ENCODE measurements at places on chromosomes 2 and 18. TPM values are rescaled to one million over a fixed set of nuclear protein-coding genes. Genes with fewer than 3 reads are reported as not detected.

LOXL3 gene
- polyA plus RNA-seq = 21.8 TPM

NOL4 gene
- not detected for polyA plus RNA-seq

QPCT gene
- 1.9 TPM for polyA plus RNA-seq

DNA sequence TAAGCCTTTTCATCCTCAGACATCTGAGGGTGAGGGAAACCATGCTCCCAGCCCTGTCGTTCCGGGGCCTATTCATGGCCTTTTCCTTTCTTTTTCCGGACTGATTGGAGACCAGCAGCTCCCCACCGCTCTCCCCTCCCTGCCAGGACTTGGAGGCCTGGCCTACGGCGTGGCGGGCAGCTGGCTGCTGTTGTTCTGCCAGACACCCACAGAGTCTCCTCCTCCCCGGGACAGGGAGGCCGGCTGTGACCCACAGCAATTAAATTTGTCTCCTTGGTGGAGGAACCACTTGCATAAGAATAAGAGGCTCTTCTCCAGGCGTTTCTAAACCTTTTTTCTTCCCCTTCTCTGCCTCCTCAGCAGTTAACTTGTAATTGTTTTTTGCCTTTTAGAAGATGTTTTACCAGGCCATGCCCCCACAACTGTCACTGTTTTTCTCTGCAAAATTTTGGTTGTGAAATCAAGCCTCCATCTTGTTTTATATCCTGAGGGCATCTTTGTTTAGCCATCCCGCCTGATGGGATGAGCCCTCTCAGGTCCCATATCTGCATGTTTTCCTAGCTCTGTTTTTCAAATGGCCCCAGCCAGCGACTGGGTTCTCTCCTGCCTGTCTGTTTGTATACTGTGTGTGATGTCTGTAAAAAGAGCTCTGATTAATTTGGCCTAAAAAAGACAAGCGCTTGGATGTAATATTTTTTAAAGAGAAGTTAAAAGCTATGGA, 1060.0 kb upstream of the DDX18 start:
- no peak for DNase-seq

- DNase-seq = no peak
These were observed 21.5 kb downstream of the B3GNT2 start for GRCh38 chr2:62217421-62217820.

DNA sequence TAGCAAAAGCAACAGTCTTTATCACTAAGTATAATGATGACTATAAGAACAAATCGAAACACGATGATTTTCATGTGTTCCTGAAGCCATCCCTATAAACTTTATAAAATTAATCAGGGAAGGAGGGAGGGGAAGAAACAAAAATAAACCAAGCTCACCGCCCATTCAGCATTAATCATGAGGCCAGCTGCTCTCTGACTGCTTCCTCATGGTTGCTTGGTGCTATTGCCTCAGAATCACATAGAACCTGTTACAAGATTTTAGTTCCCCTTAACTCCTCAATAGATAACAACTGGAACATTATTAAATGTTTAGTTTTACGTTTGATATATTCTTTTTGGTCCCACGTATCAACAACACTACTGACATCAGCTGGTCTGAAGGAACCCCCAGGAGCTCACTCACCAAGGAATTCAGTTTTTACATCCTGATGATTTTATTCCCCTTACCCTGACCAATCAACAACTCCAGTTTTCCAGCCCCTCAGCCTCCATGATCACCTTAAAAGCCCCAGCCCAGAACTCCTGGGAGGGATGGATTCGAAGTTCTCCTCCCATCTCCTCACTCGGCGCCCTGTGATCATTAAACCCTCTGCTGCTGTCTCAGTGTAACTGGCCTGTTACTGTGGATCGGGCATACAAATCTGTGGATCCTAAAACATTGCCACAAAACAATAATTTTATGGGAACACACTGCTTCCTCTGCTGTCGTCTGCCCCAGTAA, 10.6 kb upstream of the HNRNPLL start:
- peak; percentile 67 for DNase-seq

- DNase-seq = no peak
These were observed 112.1 kb downstream of the DOCK10 start for GRCh38 chr2:224930124-224930523.

DNA sequence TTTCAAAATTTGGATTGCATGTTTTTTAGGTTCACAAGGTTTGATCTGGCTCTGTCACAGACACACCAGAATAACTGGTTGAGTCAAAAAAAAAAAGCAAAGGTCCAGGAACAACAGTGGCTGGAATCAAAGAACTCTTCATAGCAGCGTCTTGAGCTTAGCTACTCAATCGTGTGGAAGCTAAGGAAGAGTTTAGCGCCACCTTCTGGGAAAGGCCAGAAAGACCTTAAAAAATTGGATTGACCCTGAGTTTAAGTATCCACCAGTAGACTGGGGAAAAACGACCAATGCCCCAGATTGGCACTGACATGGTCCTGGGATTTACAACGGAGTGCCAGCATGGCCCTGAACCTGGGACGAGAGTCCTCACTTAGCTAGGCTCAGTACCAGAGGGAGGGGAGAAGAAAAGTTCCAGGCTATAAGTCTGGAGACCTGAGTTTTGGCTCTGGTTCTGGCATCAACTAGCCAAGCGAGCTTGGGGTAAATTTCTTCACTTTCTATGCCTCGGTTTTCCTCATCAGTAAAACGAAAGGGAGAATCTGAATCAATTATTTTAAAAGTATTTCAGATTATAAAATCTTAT, 71.1 kb upstream of the TFCP2L1 start:
- peak; percentile 69 for DNase-seq

- DNase-seq = no peak
These were observed 16.0 kb downstream of the INSIG2 start for GRCh38 chr2:118103951-118104940.

GRCh38 chr2:127574656-127575055, 39.2 kb downstream of the MYO7B start:
- no peak for DNase-seq

DNA sequence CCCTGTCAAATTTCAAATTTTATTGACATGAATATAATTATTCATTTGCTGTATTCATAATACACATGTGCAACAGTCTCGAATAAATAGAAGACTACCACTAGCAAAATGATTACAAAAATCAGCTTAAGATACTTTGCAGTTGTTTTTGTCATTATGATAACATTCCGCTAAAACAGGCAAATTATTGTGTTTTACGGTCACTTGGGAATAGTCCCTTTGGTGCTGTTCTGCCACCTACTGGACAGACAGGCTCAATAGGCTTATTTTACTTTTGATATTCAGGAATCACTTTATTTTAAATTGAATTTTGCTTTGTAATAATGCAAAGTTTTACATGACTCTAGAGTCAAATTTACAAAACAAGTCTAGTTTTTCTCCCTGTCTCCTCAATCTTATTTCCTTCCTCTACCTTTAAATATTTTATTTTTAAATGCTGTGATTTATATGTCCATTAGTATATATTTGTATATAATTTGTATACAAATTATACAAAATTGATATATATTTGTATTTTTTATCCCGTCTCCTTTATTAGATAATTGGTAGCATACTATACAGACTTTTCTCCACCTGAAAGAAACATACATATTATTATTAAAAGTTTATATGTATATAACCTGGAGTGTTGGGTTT, 456.3 kb downstream of the DLGAP1 start:
- peak; percentile 77 for DNase-seq

DNA sequence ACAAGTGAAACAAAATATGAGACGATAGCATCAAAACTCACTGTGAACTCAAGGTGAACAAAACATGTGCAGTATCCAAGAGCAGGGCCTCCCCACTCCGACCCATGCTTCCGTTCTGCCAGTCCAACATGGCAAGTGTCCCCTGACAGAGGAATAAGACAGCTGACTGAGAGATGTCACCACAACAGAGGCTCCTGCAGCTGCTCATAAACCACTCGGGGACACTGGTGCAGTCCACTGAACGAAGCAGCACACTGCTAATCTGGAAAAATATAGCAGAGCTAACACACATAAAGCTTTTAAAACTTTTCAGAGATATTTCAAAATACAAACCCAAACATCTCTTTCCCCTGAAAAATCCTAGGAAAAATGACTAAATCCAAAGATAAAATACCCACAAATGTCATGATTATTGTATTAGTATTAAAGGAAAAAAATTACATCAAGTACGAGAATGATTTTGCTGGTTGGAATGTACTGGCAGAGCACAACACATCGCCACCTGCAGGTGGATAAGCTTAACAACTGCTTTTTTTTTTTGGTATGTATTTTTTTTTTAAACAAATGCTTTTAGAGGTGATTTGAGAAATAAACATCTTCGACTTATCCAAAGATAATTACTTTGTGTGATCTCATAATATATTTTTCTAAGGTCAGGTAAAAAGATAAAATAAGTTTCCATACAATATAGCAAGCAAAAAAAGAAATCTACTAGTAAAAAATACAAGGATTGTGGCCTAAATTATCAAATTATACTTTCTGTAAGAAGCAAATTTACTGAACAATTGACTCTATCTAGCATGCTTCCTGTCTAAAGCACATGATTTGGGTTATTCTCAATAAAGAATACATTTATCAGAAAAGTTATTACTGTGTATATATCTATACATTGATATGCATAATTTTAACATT, 18.6 kb downstream of the THADA start:
- DNase-seq = peak; percentile 84

- DNase-seq = peak; percentile 79
These were observed 33.7 kb upstream of the APCDD1 start for GRCh38 chr18:10420561-10421352.

DNA sequence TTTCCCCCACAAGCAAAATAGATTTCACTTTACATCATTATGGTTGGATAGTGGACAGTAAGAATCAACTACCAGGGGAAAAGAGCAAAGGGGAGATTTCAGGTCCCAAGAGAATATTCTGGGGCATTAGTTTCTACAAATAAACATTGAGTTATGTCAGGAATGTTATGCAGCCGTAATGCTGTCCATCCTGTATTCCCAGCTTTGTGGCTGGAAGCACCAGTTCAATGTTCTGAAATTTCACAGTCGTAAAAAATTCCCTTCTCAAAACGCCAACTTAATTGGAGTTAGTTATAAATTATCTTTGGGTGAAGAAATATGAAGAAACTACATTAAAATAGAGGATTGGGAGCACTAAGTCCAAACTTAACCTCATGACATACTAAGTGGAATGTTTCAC, 141.5 kb upstream of the FIGN start:
- peak; percentile 0 for DNase-seq

DNA sequence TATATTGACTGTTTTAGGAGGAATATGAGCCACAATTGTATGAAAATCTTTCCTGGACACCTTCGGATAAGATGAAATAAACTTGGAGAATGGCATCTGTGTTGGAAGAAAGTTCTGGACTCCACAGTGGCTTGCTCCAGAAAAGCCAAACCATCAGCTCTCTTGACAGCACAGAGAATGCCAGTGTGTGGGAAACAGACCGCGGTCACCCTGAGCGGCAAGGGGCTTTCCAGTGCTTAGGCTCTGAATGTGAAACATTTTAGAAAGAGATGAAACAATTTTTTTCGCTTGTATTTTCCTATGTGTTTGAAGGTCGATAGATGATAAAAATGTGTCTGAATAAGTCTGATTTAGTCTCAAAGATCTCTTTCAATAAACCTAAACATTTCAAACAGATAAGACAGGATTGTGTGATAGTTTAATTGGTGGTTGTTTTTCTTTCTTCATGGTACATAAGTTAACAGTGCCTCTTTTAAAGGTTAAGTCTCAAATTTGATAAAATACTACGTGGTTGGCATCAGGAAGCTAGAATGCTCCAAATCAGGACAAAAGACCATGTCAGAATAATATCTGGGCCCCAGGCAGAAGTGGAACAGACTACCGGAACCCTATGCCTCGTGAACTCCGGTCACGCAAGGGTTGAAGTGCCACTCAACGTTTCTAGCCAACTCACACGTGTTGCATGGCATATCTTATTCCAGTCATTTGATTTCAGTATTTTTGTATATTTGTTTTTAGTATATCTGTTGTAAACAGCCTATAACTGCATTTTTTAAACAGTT, 28.9 kb downstream of the PTGR3 start:
- DNase-seq = no peak

DNA sequence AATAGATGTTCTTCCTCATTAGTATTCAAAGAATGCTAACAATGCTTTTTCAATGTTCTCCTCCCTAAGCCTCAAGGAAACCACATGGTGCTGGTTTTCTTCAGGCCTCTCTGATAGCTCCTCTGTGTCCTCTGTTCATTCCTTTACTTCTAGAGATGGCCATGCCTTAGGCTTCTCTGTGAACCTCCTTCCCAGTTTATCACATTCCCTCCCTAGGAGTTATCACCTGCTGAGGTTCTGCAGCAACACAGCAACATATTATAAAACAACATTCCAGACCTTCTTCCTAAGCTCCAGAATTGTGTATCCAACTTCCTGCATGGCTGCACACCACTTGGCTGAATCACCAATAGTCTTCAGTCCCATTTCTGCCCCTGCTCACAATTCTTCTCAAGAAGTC, 325.5 kb downstream of the IRS1 start:
- no peak for DNase-seq
